ENCODE measurements at places on chromosomes 2 and 18.

DNA sequence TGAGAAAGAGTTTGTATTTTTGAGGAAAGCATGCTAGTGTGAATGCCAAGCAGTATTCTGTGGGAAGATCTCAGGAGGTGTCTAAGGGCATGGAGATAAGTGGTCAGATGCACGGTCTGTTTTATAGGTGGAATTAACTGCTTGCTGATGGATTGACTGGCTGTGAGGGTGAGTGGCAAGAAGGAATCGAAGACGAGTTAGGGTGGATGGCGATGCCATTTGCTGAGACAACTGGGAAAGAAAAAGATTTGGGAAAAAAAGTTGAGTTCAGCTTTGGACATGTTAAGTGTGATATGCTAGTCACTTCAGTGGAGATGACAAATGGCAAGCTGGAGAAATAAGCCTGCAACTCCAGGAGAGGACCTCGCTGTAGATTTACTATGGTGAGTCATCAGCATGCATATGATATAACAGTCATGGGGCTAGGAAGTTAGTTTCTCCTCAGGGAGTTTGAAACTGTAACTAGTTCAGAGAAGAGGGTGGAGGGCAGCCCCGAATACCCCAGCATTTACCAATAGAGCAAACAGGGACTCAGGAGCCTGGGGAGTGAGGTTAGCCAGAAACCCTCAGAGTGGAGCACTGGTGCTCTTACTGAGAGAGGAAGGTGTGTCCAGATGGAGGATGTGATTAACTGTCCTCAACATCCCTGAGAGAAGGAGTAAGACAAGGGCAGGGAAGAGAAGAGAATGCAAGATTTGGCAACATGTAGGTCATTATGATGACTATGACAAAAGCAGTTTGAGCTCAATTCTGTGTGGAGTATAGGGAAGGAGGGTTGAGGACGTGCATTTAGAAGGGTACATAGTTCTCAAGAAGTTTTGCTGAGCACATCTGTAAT lies 2.0 kb upstream of the HK2 start:
- no peak for DNase-seq

- no peak for DNase-seq
These were observed 16.7 kb downstream of the L3MBTL4 start for GRCh38 chr18:6397931-6398566.

GRCh38 chr2:171579481-171579880 lies 57.2 kb downstream of the CYBRD1 start:
- no peak for DNase-seq

GRCh38 chr2:74628538-74629105 lies 19.5 kb downstream of the M1AP start:
- DNase-seq = no peak
